Hippocampal formation (tissue), 2 donors: ENCODE measurements at places on chromosomes 3 and 15.

- DNase-seq = no peak
These were observed 7.3 kb downstream of the VWA5B2 start for GRCh38 chr3:184236636-184237035.

DNA sequence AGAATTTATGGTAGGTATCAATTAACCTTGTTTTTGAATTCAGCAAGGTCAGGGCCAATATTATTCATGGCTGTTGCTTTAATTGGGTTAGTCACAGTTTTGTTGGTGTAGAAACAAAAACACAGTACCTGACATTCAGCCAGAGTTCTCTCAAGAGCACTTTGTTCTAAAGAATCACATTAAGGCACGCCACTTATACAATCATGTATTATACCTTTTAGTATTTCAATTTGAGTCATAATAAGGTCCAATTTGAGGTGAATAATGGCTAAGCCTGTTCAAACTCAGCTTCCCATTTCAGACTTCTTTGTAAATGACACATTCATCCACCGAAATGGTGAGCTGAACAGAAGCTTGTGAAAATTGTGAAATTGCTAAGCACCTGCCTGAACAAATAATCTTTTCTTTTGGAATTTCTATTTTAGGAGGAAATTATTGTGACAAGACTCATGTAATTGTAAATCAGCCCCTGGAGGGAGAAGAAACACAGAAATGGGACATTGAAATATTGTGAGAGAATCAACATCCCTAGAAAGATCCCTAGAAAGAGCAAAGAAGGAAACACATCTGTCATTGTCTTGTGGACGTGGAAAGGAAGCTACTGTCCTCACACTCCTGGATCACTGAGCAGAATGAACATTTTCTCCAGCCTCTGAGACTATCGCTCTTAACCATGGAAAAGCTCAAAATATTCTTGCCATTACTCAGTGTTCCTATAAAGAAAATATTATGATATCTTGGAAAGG is 29.3 kb downstream of the RIOX2 start:
- no peak for DNase-seq

DNA sequence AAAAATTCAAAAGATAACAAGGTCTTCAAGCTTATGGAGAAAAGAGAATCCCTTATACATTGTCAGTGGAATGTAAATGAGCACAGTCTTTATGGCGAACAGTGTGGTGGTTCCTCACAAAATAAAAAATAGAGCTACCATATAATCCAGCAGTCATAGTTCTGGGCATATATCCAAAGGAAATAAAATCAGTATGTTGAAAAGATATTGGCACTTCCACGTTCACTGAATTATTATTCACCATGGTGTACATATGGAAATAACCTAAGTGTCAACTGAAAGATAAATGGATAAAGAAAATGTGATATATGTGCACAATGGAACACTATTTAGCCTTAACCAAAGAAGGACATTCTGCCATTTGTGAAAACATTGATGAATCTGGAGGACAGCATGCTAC is 1161.2 kb downstream of the ROBO2 start:
- DNase-seq = no peak

GRCh38 chr3:100650651-100651619 is 41.5 kb downstream of the ADGRG7 start:
- peak; percentile 36 for DNase-seq

DNA sequence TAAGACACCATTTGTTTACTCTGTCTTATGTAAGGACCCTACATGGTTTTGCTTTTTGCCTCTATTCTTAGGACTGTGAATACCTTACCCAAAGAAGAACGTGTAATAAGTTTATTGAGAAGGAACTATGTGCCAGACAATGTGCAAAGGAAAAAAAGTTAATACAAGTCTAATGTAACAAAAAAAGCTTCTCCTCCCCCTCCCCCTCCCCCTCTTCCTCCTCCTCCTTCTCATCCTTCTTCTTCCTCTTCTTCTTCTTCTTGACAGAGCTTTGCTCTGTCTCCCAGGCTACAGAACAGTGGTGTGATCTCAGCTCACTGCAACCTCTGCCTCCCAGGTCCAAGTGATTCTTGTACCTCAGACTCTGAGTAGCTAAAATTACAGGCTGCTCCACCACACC is 50.9 kb upstream of the MITF start:
- no peak for DNase-seq

DNA sequence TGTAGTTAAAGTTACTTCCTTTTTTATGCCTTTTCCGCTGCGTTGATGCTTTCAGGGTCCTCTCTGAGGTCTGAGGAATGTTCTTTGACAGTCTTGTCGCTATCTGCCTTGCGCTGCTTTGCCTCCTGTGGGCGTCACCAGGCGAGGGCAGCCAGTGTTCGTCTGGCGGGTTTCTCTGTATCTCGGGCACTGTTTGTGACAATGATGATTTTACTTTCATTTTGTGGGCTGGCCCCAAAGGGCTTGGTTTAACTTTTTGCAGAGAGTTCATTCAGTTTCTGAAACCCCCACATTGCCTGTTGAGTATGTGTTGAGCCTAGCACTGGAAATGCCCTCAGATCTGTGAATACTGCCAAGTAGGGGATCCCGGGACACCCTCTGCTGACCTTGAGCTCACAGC is 24.6 kb upstream of the SACM1L start:
- no peak for DNase-seq

GRCh38 chr3:112032098-112032731 is 2.3 kb upstream of the TMPRSS7 start:
- DNase-seq = no peak

DNA sequence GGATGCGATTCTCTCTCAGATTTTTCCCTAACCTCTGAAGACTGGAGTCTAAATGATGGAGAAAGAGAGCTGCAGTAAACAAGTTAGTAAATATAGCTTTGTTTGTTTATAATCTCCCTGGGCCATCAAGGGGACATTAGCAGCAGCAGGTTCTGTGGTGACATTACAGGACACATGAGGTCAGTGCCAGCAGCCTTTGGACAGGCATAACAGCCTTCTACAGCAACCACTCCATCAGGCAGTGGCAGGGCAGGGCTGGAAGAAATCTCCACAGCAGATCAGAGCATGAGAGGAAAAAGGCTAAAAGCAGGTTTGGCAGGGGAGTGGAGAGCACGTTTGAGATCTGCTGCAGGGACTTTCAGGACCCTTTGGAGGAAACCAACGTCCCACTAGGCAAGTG is 127.6 kb upstream of the ACP3 start:
- no peak for DNase-seq

DNA sequence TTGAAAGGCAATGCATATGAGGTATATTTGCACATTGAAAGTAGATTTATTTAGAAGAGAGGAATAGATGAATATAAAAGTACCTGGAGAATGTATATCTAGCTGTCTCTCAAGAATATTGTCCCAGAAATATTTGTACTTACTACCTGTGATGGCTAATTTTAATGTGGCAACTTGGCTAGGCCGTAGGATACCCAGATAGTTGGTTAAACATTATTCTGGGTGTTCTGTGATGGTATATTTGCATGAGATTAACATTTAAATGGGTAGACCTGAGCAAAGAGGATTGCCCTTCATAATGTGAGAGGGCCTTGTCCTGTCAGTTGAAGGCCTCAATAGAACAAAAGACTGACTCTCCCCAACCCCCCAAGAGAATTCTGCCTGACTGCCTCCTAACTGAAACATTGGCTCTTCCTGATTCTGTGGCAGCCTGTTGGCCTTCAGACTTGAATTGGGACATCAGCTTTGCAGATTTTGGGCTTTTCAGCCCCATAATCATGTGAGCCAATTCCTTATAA is 69.4 kb upstream of the FILIP1L start:
- no peak for DNase-seq

DNA sequence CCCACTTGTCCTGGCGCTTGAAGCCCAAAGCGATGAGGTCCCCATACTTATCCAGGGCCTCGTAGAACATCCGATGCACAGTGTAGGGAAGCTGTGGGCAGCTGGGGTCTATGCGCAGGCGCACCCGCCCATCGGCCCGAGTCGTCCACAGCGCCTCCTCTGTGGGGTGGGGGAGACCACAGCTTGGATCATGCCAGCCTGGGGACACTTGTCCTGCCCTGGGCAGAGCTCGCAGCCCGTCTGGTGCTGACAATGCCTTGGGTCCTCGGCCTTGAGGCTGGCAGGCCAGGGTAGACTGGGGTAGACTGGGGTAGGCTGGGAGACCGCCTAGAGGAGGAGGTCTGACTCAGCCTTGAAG is 39.8 kb downstream of the ACSBG1 start:
- no peak for DNase-seq

DNA sequence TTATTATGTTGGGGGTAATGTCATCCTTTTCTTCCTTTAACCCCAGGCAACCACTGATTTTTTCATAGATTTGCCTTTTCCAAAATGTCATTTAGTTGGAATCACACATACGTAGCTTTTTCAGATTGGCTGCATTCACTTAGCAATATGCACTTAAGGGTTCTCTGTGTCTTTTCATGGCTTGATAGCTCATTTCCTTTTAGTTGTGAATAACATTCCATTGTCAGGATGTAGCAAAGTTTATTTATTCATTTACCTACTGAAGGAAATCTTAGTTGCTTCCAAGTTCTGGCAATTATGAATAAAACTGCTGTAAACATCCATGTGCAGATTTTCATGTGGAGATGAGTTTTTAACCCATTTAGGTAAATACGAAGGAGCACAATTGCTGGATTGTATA is 125.4 kb downstream of the AGBL1 start:
- DNase-seq = no peak

- DNase-seq = no peak
These were observed 87.3 kb downstream of the TFG start for GRCh38 chr3:100796556-100796955.

DNA sequence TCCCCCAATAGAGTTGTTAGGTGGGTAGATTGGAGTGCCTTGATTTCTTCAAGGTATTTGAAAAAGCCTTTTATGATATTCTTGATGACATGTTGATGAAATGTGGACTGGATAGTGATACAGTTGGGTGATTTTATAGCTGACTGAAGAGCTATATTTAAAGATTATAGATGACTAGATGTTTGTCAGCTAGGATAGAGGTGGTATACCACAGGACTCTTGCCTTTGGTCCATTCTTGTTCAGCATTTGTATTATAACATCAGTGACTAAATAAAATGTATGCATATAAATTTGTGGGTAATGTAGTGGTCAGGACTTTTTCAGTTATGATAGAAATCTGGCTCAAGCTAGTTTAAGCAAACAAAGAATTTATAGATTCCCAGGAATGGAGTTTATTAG is 143.9 kb downstream of the ZNF609 start:
- no peak for DNase-seq

DNA sequence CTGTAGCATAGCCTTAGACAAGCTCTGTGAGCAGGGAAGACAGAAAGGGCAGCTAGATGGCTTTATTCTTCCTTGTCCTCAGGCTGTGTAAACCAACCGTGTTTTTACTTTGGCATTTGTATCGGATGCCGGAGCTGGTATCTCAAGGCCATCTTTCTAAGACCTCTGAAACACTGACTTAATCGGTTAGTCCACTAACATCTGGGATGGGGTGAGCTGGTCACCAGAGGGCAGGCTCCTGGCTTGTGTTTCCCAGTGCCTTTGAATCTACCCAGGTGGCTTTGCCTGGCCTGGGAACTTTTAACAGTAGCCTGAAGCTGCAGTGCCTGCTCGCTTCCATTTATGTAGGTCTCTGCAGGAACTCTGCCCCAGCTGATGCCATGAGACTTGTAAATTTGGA is 252.7 kb downstream of the NR1D2 start:
- DNase-seq = no peak

- no peak for DNase-seq
These were observed 47.4 kb downstream of the CMTM8 start for GRCh38 chr3:32285891-32286290.

DNA sequence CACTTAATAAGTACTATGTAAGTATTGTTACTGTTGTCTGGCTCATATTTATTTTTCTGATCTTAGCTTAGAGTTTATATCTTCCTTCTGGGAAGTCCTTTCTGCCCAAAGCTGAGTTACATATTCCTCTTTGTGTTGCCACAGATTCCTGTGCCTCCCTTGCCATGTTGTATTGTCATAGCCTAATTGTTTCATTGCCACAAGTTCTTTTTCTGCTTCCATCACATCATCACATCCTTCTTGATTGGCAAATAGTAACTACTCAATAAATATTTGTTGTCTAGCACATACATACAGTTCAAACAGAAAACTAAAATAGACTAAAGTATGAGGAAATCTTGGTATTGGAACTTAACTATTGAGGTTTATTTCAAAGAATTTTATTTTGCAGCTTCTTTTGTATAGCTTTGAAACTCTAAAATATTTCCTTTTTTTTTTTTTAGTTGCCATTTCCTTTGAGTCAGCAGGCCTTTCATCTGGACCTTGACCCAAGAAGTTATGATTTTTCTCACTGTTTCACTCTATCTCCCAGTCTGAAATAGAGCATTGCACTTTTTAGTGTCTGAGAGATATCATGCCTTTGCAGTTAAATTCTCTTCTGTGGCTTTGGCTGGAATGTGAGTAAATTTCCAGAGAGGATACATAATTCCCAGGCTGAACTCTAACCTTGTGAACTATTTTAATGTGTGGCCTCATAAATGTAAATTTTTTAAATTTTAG is 98.2 kb downstream of the ZNF609 start:
- DNase-seq = no peak

GRCh38 chr15:90190606-90191343 is 10.4 kb upstream of the SEMA4B start:
- no peak for DNase-seq

- DNase-seq = peak; percentile 54
These were observed 165.1 kb downstream of the LSAMP start for GRCh38 chr3:116280130-116280740.

- DNase-seq = no peak
These were observed 23.1 kb downstream of the ANXA2 start for GRCh38 chr15:60374628-60375081.

GRCh38 chr15:88069561-88069960 is 187.0 kb downstream of the NTRK3 start:
- no peak for DNase-seq

DNA sequence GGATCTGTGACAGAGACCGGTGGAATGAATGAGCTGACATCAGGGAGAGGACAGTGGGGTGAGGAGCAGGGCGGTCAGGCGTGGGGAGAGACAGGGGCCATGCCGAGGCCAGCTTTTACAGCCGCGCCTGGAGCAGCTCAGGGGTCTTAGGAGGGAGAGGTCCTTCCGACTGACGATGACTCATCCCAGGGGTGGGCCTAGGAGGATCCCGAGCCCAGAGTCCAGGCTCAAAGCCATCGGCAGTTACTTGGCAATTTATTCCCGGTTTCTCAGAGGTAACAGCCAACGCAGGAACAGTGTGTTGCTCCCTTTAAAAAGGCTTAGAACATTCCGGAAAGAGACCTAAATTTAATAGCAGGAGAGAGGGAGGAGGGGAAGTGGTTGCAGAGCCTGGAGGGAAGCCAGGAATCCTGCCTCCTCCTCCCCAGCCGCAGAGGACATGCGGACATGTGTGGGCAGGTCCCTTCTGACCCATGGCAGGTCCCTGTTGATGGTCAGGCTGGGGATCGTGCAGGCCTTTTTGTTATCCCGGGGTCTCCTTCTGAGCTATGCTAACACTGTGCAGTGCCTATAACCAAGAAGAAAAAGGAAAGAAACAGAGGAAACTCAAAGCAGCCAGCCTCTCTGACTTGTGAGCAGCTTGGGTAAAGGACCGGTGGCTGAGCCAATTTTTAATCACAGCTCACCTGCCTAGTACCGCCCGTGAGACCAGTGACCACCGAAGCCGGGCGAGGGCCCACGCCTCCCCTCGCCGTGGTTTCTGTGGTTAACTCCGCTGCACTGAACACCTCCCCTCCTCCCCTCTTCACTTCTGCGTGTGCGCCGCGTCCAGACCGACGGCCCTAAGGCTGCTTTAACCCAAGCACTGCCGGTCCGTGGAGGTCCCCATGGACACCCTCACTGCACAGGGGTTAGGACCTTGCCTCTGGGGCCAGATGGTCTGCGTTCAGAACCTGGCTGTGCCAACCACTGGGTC is 392.4 kb upstream of the PROK2 start:
- no peak for DNase-seq
